Effector memory CD4-positive, alpha-beta T cell (primary cell): ENCODE measurements at places on chromosomes 5 and 9.

GRCh38 chr9:127664678-127665507, 41.9 kb upstream of the CFAP157 start:
- H3K4me3 ChIP-seq, result no peak overlapping the region
- H3K4me1 ChIP-seq, result no peaks in the 10 kb centered on the region
- no peaks in the 10 kb centered on the region for H3K27me3 ChIP-seq

GRCh38 chr9:68947842-68948569, 65.9 kb downstream of the PRKACG start:
- H3K4me1 ChIP-seq, result no peaks in the 10 kb centered on the region
- no peak overlapping the region for H3K4me3 ChIP-seq
- no peak for DNase-seq
- no peaks in the 10 kb centered on the region for H3K36me3 ChIP-seq

DNA sequence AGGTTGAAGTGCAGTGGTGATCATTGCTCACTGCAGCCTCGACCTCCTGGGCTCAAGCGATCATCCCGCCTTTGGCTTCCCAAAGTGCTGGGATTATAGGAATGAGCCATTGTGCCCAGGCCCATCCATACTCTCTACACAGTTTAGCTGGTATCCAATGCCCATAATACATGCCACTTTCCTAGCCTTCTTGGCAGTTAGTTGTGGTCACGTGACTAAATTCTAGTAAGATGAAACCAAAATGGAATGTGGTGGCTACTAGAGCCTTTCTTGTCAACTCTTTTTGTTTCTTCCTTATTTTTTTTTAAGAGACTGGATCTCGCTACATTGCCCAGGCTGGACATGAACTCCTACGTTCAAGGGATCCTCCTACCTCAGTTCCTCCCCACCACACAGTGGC, 15.3 kb upstream of the KIF27 start:
- H3K4me3 ChIP-seq, result no peak overlapping the region
- no peak overlapping the region for H3K27ac ChIP-seq
- no peaks in the 10 kb centered on the region for H3K4me1 ChIP-seq
- no peaks in the 10 kb centered on the region for H3K36me3 ChIP-seq
- no peaks in the 10 kb centered on the region for H3K27me3 ChIP-seq
- DNase-seq, result no peak

DNA sequence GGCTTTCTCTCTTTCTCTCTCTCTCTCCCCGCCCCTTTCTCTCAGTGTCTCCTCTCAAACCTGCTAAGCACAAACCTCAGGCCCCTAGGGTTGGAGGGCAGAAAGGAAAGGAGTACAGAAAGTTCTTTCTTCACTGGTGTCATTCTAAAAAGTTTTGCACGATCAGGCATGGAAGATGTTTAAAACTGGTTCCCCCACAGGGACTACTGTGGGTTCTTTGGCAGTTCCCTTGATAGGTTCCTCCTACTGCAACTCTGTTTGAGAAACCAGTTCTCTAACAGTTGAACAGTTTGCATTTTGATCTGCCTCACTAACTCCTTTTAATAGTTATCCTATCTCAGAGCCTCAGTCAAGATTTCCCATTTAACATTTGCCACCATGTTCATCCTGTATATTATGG, 82.9 kb downstream of the CDO1 start:
- no peak for DNase-seq
- H3K4me3 ChIP-seq, result no peak overlapping the region
- no peaks in the 10 kb centered on the region for H3K36me3 ChIP-seq
- no peak overlapping the region for H3K27ac ChIP-seq

DNA sequence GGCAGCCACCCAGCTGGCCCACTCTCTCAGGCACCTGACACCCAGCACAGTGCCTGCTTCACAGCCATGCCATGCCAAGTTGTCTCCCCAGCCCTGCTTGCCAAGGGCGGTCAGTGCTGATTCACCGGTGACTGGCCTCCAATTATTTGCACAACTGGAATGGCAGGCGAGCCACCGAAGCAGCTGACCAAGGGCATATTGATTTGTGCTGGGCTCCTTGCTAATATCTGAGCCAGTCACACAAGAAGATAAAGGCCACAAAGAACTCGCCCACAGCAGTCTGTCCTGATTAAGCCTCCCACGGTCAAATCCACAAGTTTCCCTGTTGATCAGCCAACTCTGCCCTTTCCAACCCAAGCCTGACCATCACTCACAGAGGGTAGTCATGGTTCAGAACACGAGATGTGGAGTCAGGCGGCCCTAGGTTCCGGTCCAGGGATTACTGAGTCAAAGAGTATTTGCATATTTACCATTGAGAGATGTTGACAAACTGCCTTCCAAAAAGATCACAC, 6.4 kb upstream of the EEIG1 start:
- peaks cover 12% of the 10 kb centered on the region for H3K4me1 ChIP-seq
- no peak for DNase-seq
- no peaks in the 10 kb centered on the region for H3K27me3 ChIP-seq
- H3K36me3 ChIP-seq, result no peaks in the 10 kb centered on the region
- no peak overlapping the region for H3K27ac ChIP-seq
